T-helper 17 cell (primary cell): ENCODE measurements at places on chromosomes 2 and 18. TPM values are rescaled to one million over a fixed set of nuclear protein-coding genes. Genes with fewer than 3 reads are reported as not detected.
A peak's percentile ranks its signal among the peaks of the same experiment; 100 is the strongest.

MARCO gene
- total RNA-seq: not detected

CACNB4 gene
- 0.65 TPM for total RNA-seq

DSG3 gene
- total RNA-seq: not detected

BCL2 gene
- 134 TPM for total RNA-seq

KRTCAP3 gene
- total RNA-seq: 9.1 TPM

NLRC4 gene
- 0.32 TPM for total RNA-seq

CAPN10 gene
- total RNA-seq: 82.9 TPM

HSPE1 gene
- 74.6 TPM for total RNA-seq

CENPA gene
- total RNA-seq: 0.52 TPM

CD8B2 gene
- total RNA-seq: not detected

GRCh38 chr18:30192216-30192615 is 850.3 kb downstream of the DSC3 start:
- no peak overlapping the region for H3K27ac ChIP-seq
- no peak for DNase-seq
- no peaks in the 10 kb centered on the region for H3K4me1 ChIP-seq
- no peaks in the 10 kb centered on the region for H3K27me3 ChIP-seq

GRCh38 chr2:72694715-72695496 is 130.9 kb downstream of the EXOC6B start:
- H3K36me3 ChIP-seq: peaks cover 3% of the 10 kb centered on the region
- no peaks in the 10 kb centered on the region for H3K4me1 ChIP-seq
- DNase-seq: no peak
- H3K4me3 ChIP-seq: no peak overlapping the region
- H3K27ac ChIP-seq: no peak overlapping the region

GRCh38 chr2:105794926-105795574 is 50.3 kb downstream of the NCK2 start:
- peak overlapping the region; percentile 93 for H3K27ac ChIP-seq
- H3K4me1 ChIP-seq: peaks cover 72% of the 10 kb centered on the region
- no peak for DNase-seq
- H3K4me3 ChIP-seq: peak overlapping the region; percentile 92

GRCh38 chr2:122203523-122203922 is 448.1 kb downstream of the TSN start:
- DNase-seq: no peak
- H3K4me3 ChIP-seq: no peak overlapping the region
- no peaks in the 10 kb centered on the region for H3K36me3 ChIP-seq
- H3K27me3 ChIP-seq: no peaks in the 10 kb centered on the region
- no peaks in the 10 kb centered on the region for H3K4me1 ChIP-seq
- H3K27ac ChIP-seq: no peak overlapping the region

- no peak for DNase-seq
- H3K4me3 ChIP-seq: no peak overlapping the region
- H3K4me1 ChIP-seq: no peaks in the 10 kb centered on the region
- no peak overlapping the region for H3K27ac ChIP-seq
- no peaks in the 10 kb centered on the region for H3K36me3 ChIP-seq
Observed at GRCh38 chr2:129276978-129277584, 702.4 kb upstream of the RAB6C start.

DNA sequence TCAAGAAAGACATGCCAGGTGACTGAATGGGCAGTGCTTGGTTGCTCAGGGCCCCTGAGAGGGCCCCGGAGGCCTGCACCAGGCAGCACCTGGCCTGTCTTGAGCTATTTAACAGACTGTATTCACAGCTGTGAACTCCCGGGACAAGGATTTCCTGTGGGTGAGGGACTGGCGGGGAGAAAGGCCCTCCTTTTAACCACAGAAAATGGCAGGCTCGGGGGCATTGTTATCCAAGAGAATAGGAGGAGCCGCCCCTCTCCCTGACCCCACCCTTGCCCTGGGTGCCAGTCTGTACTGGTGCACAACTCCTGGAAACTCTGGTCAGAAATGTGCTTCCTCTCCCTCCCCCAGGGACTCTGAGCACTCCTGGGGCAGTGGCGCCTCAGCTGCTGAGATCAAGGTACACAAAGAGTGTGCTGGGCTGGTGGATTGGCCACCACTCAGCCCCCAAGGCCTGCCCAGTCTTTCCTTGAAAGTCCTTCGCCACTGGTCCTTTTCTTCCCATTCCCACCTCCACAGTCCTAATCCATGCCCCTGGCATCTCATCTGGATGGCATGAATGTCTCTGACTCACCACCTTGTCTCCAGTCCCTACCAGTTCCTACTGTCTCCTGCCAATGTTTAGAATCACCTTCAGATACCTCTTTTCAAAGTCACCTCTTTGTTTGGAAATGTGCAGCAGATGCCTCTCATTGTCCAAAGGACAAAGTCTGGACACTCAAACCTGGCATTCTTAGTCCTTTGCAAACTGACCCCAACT is 19.6 kb upstream of the EPAS1 start:
- H3K27ac ChIP-seq: no peak overlapping the region
- no peak overlapping the region for H3K4me3 ChIP-seq
- peaks cover 58% of the 10 kb centered on the region for H3K27me3 ChIP-seq
- peaks cover 10% of the 10 kb centered on the region for H3K4me1 ChIP-seq
- no peak for DNase-seq
- peaks cover 8% of the 10 kb centered on the region for H3K36me3 ChIP-seq

DNA sequence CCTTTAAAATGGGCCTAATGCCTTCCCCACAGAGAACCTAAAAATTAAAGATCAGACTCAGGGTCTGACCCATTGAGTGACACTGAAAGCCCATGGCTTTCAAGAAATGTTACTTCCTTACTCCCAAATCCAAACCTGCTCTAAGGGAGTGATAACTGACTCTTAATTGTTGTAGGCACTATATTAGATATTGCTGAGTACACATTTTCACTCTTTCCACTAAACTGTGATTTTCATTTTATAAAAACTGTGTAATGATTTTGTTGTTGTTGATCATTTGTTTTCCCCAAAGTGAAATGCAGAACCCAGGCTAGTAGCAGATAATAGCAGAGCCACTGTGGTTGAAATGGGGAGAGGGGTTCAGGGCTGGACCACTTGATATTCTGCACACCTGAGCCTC is 87.1 kb downstream of the LRRTM1 start:
- H3K27ac ChIP-seq: no peak overlapping the region
- DNase-seq: no peak
- no peak overlapping the region for H3K4me3 ChIP-seq
- H3K4me1 ChIP-seq: no peaks in the 10 kb centered on the region
- no peaks in the 10 kb centered on the region for H3K36me3 ChIP-seq
- no peaks in the 10 kb centered on the region for H3K27me3 ChIP-seq

DNA sequence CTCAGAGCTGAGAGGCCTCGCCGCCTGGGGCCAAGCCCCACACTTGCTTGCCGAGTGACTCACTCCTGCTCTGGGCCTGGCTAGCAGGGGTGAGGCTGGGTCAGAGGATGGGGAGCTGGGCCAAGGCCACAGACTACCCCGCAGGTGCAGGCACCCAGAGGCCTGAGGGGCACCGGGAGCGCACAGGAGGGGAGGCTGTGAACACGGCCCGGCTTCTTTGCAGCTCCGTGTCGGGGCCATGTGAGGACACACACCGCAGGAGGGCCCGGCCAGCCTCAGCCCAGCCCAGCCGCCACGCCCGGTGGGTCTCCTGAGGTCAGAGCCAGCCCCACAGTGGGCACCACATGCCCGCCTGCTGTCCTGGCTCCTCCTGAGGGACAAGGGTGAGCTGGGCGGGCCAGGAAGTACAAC is 8.4 kb downstream of the GPC1 start:
- no peak overlapping the region for H3K27ac ChIP-seq
- no peak overlapping the region for H3K4me3 ChIP-seq
- DNase-seq: no peak
- no peaks in the 10 kb centered on the region for H3K36me3 ChIP-seq
- H3K27me3 ChIP-seq: peaks cover 10% of the 10 kb centered on the region

- no peak overlapping the region for H3K4me3 ChIP-seq
- no peak for DNase-seq
- H3K27me3 ChIP-seq: peaks cover 46% of the 10 kb centered on the region
- no peak overlapping the region for H3K27ac ChIP-seq
- peaks cover 5% of the 10 kb centered on the region for H3K36me3 ChIP-seq
- H3K4me1 ChIP-seq: peaks cover 7% of the 10 kb centered on the region
Observed at GRCh38 chr2:9095690-9096089, 92.2 kb upstream of the MBOAT2 start.

GRCh38 chr2:207879536-207879935 is 109.8 kb upstream of the FZD5 start:
- no peaks in the 10 kb centered on the region for H3K27me3 ChIP-seq
- no peak overlapping the region for H3K4me3 ChIP-seq

DNA sequence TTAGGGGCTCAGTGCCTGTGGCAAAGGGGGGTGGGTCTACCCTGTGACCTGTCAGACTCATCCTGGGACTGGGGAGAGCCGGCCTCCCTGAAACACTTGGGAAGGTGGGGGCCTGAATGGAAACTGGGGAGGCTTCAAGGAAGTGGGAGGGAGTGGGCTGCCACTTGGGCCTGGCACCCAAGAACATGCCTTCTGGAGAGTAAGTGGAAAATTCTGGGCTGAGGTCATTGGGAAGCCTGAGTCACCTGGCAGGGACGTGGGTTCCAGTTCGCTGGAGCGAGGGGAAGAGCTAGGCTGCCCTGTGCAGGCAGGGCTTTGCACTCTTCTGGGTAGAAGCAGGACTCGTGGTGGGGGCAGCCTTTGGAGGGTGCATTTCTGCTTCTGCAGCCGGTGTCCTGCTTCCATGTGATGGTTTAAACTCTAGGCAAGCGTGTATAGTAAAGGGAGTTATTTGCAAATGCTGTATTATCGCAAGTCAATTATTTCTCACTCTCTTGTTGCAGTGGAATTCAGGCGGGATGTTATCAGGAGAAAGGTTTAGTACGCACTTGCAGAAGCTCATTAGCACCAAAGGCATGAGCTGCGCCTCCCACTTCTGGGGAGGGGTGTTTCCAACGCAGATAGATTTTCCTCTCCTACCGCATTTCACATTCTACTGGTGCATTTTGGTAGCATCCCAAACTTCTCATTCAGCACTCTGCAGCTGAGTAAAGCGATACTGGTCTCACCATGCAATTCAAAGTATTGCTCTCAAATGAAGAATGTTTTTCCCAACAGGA is 3.8 kb downstream of the LRRFIP1 start:
- no peaks in the 10 kb centered on the region for H3K36me3 ChIP-seq
- H3K27me3 ChIP-seq: peaks cover 39% of the 10 kb centered on the region
- no peak overlapping the region for H3K4me3 ChIP-seq
- H3K27ac ChIP-seq: no peak overlapping the region
- no peak for DNase-seq

DNA sequence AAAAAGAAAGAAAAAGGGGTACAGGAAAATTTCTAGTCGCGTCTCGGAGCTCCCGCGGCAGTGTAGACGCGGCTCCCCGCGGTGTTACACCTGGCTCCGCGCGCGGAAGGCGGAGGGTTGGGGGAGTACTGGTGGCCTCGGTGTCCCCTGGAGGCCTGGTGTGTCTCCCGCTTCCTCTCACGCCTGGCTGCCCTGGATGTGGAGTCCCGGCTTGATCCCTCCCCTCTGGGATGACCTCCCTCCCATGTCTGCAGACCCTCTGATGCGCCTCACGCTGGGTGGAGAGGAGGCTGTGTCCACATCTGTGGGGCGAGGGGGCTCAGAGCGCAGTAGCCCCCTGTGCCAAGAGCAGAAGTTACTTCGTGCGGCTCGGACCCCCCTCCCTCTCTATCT is 1.2 kb downstream of the KIF5C start:
- DNase-seq: peak; percentile 17
- peak overlapping the region; percentile 84 for H3K27ac ChIP-seq
- H3K36me3 ChIP-seq: peaks cover 3% of the 10 kb centered on the region
- peaks cover 11% of the 10 kb centered on the region for H3K27me3 ChIP-seq
- H3K4me3 ChIP-seq: peak overlapping the region; percentile 94
- H3K4me1 ChIP-seq: peaks cover 14% of the 10 kb centered on the region

- H3K4me3 ChIP-seq: no peak overlapping the region
- H3K27ac ChIP-seq: peak overlapping the region; percentile 35
- peaks cover 13% of the 10 kb centered on the region for H3K27me3 ChIP-seq
- no peak for DNase-seq
Observed at GRCh38 chr2:39512434-39512935, 75.4 kb upstream of the MAP4K3 start.

DNA sequence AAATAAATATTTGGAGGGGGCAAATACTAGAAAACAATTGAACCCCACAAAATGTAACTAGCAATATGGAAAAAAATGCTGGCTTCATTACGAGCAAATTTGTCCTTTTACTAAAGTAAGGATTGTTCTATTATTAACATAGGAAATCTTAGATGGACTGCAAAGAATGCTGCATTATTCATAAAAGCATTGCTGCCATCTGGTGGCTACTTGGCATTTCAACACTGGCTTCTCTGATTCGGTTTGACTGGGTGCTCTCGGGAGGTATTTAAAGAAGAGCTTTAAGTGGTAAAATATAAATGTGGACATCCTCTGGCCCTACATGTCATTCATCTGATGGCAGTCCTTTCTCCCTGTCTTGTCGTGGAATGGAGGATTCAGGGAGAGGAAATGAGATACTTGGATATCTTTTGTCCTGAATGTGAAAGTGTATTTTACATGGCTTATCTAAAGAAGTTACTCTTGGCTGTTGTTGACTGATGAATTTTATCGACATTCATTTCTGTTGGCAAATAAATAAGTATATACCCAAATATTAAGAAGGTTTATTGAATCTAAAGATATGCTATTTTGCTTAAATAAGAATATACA is 130.2 kb downstream of the ARHGAP15 start:
- H3K4me3 ChIP-seq: peak overlapping the region; percentile 91
- H3K4me1 ChIP-seq: peaks cover 43% of the 10 kb centered on the region
- no peaks in the 10 kb centered on the region for H3K36me3 ChIP-seq
- H3K27ac ChIP-seq: peak overlapping the region; percentile 98
- no peaks in the 10 kb centered on the region for H3K27me3 ChIP-seq

DNA sequence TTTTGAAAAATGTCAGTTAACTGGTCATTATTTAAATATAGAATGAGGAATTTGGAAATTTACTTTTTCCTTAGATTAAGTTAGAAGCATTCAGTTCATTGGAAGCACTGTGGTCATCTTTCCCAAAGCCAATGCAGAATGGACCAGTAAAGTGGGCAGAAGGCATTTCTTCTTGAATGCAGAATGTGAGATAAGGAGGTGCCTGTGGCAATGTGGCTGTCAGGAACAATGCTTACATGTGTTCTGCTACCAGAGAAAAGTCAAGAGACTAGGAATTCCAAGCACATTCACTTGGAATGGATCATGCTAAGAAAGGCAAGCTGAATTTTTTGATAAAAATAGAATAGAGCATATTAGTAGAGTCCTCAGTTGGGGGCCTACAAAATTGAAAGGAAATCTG is 295.0 kb upstream of the KCNH7 start:
- H3K4me3 ChIP-seq: no peak overlapping the region
- DNase-seq: no peak
- no peak overlapping the region for H3K27ac ChIP-seq
- H3K36me3 ChIP-seq: no peaks in the 10 kb centered on the region

GRCh38 chr2:113225263-113226259 is 51.8 kb downstream of the PSD4 start:
- no peak overlapping the region for H3K27ac ChIP-seq
- H3K4me3 ChIP-seq: no peak overlapping the region
- H3K36me3 ChIP-seq: no peaks in the 10 kb centered on the region

- peaks cover 44% of the 10 kb centered on the region for H3K4me1 ChIP-seq
- DNase-seq: no peak
- no peaks in the 10 kb centered on the region for H3K36me3 ChIP-seq
- H3K27me3 ChIP-seq: no peaks in the 10 kb centered on the region
Observed at GRCh38 chr2:54999182-54999581, 51.1 kb downstream of the RTN4 start.
